ENCODE measurements at places on chromosomes 6 and 20.

- no peak for DNase-seq
Measured at GRCh38 chr20:4102381-4102780, 87.0 kb upstream of the RNF24 start.

- peak; percentile 71 for DNase-seq
Measured at GRCh38 chr6:154909821-154910220, 85.3 kb upstream of the TIAM2 start.

GRCh38 chr20:41664584-41664983, 46.4 kb upstream of the CHD6 start:
- peak; percentile 18 for DNase-seq

DNA sequence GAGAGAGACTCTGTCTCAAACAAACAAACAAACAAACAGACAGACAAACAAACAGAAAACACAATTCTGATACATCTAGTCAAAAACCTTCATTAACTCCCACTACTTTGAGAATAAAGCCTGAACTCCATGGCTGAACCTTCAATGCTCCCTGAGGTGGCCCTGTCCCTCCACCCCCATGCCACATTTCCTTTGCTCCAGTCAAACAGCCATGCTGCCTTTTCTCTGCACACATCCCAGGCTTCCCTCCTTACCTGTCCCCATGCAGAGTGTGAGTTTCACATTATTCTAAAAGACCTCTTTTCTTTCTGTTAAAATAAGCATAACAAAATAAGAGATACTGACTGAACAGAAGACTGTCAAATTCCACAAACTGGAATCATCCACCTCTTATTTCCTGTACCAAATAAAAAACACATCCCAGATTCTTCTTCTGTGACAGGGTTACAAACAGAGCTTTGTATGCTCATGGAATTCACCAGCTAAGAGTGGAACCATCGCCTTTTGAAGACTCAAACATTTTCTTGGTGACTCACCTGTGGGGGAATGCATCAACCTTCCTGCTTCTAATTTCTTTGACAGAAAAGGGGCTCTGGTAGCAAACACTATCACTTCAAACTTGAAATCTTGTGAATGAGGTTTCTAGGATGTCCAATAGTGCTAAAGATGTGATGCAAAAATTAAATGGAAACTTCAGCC, 71.0 kb upstream of the SLC22A16 start:
- DNase-seq: no peak

DNA sequence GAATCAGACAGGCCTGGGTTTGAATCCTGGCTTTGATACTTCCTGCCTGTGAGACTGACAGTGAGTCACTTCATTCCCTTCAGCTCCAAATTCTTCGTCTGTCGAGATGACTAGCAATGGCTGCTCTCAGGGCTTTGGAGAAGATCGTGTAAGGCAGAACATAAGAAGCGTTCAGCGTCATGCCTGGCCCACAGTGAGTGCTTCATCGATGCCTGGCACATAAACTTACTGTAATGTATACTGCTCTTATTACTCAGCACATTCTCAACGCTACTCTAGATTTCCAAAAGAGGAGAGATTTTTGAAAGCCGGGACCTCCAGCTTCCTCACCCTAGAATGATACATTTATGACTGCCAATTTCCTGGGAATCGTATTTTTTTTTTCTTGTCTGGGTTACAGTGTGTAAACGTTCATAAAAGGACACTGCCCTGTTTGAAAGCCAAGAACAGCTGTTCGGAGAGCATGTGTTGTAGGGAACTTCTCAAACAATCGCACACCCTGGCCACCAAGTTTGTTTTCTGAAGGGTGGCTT, 16.2 kb upstream of the BCAS1 start:
- DNase-seq: no peak

DNA sequence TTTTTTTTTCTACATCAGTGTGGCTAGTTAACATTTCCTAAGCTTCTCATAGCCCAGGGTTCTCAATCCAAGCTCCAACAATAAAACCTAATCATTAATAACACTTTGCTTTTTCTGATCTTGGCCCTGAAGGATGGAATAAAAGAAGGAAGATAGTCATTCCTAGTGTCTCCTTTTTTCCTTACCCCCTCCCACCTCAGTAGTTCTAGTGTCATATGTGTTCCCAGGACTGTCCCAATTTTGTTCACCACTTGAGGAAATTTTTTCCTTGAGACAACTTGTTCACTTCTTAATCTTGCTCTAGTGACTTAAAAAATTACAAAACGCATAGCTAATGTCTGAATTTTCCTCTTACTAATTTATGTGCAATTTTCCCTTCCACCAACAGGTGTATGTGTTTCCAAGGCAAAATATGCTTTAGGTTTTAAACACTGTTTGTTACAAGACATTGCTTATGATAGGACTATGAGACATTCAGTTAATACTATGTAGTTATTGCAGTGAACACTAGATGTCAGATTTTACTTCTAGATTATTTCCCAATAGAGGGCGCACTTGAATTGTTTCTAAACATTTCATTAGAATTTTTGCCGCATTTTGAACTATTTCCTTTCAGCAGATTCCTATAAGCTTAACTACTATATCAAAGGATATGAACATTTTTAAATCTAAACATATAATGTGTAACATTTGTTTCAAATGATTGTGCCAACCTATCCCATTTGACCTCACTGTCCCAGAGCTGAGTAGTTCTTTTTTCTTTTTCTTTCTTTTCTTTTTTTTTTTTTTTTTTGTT, 18.5 kb upstream of the C6orf141 start:
- peak; percentile 83 for DNase-seq

- DNase-seq: peak; percentile 21
Measured at GRCh38 chr6:28491984-28492317, 23.6 kb downstream of the GPX6 start.

GRCh38 chr20:45781391-45781931, 10.2 kb downstream of the WFDC3 start:
- DNase-seq: no peak

DNA sequence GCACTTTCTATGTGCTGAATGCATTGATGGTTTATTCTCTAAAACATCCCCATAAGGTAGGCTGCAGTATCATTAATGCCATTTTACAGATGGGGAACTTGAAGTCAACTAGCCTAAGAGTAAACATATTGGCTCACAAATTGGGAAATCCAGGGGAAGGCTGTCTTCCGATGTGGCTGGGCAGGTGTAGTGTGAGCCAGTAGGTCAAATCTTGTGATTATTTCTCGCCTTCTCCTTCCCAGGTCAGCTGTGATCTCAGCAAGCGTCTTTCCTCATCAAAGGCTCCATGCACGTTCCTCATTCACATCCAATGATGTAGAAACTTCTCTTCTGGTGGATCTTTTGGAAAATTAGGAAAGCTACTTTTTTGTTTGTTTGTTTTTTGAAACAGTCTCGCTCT, 94.1 kb upstream of the SHLD1 start:
- DNase-seq: no peak

- no peak for DNase-seq
Measured at GRCh38 chr6:128005009-128005408, 104.2 kb upstream of the THEMIS start.

DNA sequence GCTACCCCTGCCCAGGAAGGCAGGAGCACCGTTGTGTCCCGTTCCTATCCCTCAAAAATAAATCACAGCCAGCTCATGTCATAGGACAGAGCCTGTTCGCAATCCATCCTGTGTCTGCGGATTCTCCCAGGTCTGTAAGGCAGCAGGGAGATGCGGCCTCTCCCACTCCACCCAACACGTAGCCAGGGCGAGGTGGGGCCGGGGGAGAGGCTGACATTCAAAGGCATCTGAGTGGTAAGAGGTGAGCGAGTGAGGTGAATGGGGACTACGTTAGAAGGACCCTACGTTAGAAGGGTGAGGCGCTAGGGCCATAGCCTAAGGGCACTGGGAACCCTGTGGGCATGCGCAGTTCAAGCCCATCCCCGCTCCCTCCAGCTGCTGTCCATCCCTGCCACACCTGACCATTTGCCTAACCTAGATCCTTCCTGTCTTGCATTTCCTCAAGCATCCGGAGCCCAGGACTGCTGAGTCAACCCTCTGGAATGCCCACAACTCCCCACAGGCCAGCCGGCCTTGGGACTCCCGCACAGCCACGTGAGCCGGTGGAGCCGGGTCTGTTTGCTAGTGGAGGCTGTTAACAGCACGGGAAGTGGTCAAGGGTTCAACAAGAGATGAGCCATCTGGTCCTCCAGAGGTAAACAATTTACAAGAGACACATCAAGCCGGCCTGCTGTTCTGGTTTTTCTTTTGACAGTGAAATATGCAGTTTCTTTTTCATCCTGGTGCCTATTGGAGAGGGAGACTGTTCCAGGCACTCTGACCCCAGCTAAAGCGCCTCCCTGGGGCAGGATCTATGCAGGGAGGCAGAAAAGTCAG, 45.9 kb downstream of the RIPOR3 start:
- DNase-seq: peak; percentile 41

DNA sequence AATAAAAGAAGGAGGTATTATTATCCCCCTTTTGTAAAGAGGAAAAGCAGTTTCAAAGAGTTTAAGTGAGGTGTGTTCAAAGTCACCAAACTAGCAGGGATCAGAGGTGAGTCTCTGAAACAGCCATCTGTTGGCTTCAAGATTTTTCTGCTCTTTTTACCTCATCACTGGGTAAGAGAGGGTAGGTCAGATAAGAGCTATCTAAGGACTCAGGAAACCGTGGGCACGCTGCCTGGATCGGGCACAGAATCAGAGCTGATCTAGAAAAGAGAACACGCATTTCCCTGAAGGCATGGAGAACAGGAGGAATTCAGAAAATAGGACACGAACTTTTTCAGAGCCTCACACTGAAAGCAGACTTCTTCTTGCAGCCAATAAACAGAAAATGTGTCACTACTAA, 65.8 kb upstream of the LY86 start:
- no peak for DNase-seq

DNA sequence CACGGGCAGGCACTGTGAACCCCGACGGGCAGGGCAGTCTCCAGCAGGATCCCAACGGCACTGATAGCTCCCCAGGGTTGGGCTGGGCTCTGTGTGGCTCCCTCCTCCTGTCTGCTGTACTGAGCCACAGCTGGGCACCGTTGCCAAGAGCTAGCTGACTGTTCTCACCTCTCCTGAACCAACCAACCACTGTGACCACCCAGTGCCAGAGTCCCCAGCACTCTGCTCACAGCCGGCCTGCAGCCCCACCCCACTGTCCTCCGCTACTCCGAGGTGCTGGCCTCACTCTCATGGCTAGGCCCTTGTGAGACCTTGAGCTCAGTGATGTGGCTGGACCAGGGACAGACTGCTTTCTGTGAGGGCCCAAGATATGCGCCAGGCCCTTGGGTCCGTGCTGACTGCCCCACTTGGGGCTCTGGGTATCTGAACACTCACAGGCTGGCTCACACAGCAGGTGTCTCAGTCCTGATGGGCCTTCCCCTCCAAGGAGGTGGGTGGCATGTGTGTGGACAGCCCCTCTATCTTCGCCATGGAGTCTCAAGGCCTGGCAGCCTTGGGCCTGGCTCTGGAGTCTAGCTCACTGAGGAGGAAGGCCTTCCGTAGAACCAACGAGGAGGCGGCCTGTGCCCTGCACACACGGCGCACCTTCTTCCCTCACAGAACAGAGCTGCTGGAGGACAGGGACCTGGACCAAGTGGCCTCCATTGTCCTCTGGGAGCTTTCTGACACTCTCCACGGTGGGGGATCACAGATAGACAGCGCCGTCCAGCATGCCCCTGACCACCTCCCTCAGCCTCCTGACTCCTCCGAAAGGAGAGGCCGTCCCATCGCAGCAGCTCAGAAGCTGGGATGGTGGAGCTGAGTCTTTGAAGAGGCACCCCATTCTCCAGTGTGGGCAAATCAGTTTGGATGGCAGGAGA, 53.5 kb downstream of the TCP11 start:
- DNase-seq: no peak

- no peak for DNase-seq
Measured at GRCh38 chr6:20236344-20236743, 24.1 kb upstream of the MBOAT1 start.

GRCh38 chr6:35731414-35731735, 5.5 kb upstream of the ARMC12 start:
- peak; percentile 97 for DNase-seq

- DNase-seq: no peak
Measured at GRCh38 chr6:148523551-148523950, 180.9 kb downstream of the SASH1 start.

GRCh38 chr6:7154341-7155139, 46.8 kb downstream of the RREB1 start:
- DNase-seq: no peak

DNA sequence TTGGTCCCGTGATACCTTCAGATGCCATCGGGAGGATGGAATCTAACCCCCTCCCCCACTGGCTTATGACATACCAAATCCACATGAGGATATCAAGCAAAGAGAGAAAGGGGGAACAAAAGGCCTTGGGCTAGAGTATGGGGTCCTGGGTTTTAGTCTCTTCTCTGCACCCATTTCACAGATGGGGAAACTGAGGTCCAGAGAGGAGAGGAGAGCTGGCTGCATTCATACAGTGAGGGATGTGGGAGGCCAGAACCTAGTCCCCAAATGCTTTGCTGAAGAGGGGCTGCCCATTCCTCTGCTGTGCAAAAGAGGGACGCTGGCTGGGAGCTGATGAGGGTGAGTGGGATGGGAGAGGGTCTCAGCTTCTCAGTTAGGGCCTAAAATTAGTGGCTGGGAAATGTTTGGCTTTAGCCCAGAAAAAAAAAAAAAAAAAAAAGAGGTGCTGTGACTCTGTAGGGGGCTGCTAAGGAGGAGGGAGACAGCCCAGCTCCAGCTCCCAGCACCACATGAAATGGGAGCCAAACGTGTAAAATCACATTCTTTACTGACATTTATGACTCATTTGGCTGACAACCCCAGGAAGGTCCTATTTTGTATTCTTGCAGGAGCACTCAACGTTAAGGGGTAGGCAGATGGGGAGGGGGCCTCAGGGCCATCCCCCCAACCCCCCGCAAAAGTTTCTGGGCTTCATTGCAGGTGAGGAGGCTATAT, 11.9 kb downstream of the XKR7 start:
- no peak for DNase-seq

DNA sequence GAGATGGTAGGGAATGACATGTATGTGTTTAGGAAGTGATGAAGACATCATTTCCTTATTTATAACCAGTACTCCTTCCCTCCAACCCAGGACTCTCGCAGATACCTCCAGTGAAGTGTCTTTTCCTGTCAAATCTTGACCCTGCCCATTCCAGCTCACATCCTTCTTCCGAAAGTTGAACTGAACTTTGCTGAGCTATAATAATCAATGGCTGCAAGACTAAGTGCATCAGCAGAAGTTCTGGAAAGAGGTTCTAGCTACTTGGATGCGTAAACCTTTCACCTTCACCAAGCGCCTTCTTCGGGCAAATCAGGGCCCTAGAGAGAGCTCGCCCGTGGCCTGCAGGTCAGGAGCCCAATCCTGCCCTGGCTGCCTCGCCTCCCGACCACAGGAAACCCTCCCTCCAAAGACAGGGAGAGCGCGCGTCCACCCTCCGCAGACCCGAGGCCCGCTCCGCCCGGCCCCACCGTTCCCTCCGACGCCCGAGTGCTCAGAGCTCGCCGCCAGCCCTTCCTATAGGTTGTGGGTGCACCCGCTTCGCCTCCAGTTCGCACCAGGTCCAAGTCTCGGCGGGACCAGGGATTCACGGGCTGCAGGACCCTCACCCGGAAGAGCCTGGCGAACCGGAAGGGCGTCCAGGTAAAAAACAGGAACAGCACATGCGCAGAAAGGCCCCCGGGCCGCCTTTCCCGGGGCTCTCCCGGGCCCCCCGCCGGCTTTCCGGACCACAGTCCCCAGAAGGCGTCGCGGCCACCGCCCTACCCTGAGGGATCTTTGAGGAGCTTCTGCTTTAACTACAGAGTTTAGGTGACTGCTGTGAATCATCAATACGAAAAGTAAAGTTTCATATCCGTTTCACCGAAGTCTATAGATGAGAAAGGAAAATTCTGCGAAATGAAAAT, at the start of gene ZNF334:
ZNF334 (minus strand) TSS at position 617 of the 902 bp plus-strand sequence. CDS start 1,457 bp downstream, outside the sequence.
- DNase-seq: peak; percentile 92

- DNase-seq: no peak
Measured at GRCh38 chr6:57315111-57315510, 2.3 kb upstream of the PRIM2 start.

Measured in eye (tissue), 1 donor.